ENCODE measurements at places on chromosomes 3 and 15.
A peak's percentile ranks its signal among the peaks of the same experiment; 100 is the strongest.

GRCh38 chr3:65412588-65412987 is 626.1 kb downstream of the MAGI1 start:
- peak; percentile 18 for DNase-seq

GRCh38 chr3:48247401-48247811 is 6.5 kb downstream of the ZNF589 start:
- no peak for DNase-seq

DNA sequence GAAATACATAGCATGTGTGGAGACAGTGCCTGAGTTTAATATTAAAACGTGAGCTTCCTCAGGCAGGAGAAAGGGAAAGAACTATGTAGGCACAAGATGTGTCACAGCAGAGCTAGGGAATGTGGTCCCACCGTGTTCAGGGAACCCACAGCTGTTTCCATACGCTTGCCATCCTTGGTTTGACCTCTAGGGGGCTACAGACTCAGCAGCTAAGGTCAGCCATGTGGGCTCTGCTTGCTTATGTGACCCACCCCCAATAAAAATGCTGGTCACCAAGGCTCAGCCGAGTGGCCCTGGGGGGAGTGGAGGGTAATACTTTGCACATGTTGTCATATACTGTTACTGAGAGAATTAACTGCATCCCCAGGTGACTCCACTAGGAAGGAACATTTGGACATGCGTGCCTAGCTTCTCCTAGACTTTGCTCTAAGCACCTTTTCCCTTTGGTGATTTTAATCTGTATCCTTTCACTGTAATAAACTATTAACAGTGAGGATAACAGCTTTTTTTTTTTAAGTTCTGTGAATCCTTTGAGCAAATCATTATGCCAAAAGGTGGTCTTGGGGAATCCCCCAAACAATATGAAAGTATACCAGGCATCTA is 3.3 kb downstream of the TUBGCP5 start:
- DNase-seq, result no peak

DNA sequence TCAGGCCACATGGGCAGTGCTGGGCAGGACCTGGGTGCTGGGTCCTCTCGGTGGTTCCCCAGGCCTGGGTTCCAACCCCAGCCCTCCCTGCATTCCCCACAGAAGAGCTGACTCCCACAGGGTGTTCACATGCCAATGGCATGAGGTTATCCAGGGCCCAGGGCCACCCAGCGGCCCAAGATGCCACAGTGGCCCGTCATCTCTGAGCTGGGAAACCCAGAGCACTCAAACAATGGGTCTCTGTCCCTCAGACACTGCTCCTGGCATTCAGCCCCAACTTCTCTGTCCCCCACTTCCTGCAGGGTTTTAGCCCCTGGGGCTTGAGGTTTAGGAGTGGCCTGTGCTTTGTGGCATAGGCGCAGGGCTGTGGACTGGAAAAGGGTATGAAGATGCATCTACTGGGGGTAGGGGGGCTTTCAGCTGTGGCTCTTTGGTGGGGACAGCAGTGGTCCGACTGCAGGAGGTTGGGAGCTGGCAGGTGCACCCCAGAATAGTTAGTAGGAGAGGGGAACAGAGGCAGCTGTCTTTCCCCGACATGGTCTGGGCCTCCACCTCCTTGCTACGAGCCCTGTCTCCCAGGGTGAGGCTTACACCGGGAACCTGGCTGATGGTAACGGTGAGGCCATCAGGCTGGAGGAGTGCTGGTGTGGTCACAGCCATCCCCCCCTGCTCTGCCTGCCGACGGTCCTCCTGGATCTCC is 1.7 kb downstream of the CCDC9B start:
- no peak for DNase-seq

GRCh38 chr3:8338424-8338823 is 163.2 kb upstream of the LMCD1 start:
- no peak for DNase-seq

DNA sequence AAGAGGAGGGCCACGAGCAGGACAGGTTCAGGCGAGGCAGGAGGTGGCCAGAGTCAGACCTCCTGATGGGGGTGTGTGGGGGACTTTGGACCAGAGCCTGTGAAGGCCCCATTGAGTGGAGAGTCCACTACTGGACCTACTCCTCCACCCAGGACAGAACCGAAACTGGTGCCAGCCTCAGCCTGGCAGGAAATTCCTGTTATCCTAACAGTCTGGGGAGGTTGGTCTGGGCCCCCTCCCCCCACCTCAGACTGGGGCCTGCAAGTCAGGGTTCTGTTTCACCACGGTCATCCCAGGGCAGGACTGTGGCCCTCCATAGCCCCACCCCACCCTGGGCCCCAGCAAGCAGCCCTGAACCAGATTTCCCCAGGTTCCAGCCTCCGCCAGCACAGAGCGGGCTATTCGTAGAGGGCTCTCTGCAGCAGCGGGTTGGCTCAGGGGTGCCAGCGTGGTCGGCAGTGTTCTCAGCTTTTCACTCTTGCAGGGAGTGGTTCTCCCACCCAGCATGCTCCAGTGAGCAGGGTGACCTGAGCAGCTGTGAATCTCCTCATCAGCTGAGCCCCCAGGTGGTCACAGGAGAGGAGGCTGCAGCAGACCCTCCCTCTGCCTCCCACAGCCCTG is 217.3 kb downstream of the TBC1D2B start:
- no peak for DNase-seq

- DNase-seq, result no peak
Measured at GRCh38 chr3:45986303-45986982, 9.2 kb downstream of the FYCO1 start.

DNA sequence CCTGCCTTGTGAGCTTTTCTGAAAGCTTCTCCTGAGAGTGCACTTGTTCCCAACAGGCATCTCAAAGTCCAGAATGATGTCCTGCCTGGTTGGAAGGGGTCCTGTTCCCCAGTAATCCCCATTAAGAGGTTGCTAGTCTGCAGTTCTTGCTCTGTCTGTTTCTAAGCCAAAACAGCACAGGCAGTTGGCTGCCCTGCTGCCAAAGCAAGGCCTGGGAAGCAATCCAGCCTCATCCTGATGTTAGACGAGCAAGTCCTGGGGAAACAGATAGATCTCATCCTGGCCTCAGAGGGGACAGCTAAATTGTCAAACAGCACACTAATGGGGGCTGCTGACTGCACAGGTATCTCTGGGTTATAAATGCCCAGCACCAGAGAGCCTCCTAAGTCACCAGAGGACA is 198.0 kb downstream of the EPHB1 start:
- no peak for DNase-seq

GRCh38 chr3:116863822-116864589 is 154.4 kb downstream of the TUSC7 start:
- no peak for DNase-seq

- peak; percentile 39 for DNase-seq
Measured at GRCh38 chr3:128278761-128279600, 125.7 kb downstream of the EEFSEC start.

- no peak for DNase-seq
Measured at GRCh38 chr3:160016972-160017371, 28.3 kb downstream of the IL12A start.

- no peak for DNase-seq
Measured at GRCh38 chr3:12879191-12879815, 37.9 kb upstream of the RPL32 start.

GRCh38 chr15:85108136-85108535 is 126.5 kb downstream of the PDE8A start:
- DNase-seq, result no peak

Measured in tibial nerve (tissue), 4 donors.